Astrocyte (in vitro differentiated cells and primary cell): ENCODE measurements at places on chromosomes 5 and 9.

DNA sequence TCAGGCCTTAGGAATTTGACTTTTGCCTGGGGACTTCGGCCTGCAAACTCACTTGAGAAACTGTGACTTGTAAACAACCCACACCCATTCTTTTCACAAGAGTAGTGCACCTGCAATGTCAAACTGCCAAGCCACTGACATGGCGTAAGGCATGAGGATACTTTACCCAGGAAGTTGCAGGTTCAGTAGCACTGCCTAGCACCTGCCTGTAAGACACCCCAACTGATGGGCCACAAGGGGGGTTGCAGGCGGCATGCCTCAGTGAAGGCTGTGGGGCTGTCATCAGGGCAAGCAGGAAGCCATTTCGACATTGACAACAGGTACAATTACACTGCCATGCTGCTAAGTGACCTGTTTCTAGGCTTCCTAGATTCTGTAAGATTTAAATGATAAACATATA is 41.3 kb upstream of the RASGEF1C start:
- no peak for DNase-seq

GRCh38 chr5:92635001-92635461 is 946.0 kb downstream of the NR2F1-AS1 start:
- DNase-seq, result no peak

GRCh38 chr9:13215791-13216554 is 63.5 kb downstream of the MPDZ start:
- no peak for DNase-seq

DNA sequence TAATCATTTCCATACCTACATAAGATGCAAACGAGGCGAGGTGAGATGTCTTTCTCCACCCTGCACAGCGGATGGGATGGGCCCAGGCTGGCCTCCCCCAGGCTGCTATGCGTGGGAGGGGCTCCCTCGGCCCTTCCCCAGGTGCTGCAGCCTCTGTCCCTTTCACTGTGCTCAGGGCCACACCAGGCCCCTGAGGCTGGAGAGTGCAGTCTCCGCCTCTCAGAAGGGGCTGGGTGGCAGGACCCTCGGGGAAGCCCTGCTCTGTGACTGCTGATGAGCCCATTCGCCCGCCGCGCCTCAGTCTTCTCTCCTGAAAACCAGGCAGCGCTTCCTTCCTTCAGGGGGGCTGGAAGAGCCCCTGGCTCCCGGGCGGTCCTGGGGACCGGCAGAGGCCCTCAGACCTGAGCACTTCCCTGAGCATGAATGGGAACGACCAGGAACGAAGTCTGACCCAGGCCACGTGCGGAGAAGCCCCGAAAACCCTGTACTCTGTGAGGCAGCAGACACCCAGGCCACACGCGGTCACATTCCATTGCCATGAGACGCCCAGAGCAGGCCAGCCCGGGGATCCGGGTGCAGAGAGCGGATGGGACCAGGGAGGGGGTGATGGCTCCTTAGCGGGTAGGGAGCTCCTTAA is 21.9 kb upstream of the NOTCH1 start:
- peak; percentile 78 for DNase-seq

GRCh38 chr5:141618030-141618803 is 583 bp downstream of the DIAPH1 start:
- no peak for DNase-seq

DNA sequence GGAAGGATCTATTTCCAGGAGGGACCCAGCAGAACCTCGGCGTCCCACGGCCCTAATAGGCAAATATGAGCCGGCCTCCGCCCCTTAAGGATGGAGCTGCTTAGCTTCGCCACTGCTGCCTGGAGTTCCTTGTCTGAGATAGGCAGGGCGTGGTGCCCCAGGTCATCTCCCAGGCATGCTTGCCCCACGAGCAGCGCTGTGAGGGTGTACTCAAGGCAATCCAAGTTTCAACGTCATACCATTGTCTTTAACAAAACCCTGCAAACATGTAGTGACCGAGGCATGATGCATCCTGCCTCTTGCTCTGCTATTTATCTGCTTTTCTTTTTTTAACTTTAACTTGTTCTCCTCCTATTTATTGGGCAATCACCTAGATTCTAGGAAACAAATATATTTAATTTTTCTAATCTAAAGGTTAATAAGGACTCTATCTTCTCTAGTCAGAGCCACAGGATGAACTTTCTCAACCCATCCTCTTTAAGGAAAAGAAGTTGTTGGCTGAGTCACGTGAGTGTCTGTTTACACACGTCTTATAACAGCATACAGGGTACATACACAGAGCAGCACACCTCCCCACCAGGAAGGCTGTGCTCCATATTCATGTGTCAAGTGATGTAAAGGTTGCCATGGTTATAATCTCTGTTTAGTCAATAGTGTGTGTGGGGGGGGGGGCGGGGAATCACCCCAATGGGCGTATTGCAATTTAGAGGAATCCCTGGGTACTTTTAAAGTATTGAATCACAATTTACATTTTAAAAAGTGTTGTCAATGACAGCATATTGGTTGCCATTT is 27.3 kb upstream of the ZSWIM6 start:
- peak; percentile 92 for DNase-seq

DNA sequence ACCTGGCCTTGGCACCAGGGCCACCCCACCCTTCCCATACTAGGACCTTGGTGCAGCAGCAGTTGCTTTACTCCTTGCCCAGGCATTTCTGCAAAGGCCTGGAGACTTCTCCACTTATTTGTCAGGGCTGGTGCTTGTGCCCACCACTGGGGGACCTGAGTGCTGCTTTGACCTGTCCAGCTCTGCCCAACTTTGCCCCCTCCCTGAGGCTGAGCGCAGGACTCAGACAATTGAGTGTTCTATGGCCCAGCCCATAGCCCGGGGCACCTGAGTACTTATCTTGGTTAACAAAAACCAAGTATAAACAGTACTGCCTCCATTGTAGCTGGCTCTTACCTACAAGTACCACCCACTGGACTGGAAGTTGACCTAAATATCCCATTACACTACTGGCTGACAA is 406.1 kb upstream of the CHD1 start:
- no peak for DNase-seq

- DNase-seq, result peak; percentile 90
Observed at GRCh38 chr5:59206132-59206581, 623.3 kb downstream of the RAB3C start.

GRCh38 chr9:13520069-13520468 is 240.6 kb upstream of the MPDZ start:
- DNase-seq, result peak; percentile 30

DNA sequence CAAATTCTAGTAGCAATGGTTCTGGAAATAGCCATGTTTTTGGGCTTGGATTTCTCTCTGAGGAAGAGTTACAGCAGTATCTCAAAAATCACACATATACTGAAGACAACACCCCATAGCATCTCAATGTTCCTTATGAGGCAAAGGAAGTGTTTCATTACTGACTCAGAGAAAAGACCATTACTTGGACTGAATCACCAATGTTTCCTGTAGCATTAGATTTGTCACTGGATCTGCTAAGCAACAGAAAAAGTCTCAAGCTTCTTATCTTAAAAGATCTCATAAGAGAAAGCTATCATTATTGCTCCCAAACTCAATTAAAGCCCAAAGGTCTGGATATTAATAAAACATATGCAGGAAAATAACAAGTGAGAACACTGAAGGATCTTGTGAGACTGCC is 272.4 kb downstream of the ADAMTS6 start:
- DNase-seq, result peak; percentile 95

DNA sequence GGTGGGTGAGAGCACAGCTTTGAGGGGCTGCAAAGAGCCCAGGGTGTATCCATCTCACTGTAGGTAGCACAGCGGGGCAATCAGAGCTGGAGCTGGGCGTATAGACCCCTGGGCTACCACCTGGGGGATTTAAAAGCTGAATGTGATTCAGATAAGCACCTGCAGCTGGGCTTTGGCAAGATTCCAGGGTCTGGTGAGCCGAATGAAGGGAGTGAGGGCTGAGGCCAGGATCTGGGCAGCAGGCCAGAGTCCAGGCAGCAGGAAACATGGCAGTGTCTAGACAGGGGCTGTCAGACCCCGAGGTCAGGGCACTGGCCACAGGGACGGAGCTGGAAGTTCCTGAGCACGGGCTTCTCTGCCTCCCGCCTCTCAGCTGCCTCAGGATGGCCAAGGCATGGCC is 8.7 kb downstream of the ASS1 start:
- peak; percentile 48 for DNase-seq

GRCh38 chr5:56143373-56143714 is 89.8 kb downstream of the ANKRD55 start:
- no peak for DNase-seq

- peak; percentile 26 for DNase-seq
Observed at GRCh38 chr9:18297056-18297841, 176.7 kb upstream of the ADAMTSL1 start.

DNA sequence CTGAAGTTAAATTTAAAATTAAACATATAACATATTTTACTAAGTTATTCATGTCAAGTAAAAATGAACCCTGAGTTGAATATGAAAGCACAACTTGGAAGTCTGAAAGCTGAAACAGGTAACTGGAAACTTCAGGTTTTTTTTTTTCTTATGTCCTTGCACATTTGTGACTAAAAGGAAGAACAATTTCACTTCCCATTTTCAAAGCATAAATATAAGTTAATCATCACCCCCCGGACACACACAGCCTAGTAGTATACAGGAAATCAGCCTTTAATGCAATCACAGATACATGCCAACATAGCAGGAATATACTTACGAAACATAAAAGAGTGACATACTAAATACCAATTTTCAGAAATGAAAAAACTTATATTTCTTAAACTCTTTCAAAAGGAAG is 225.9 kb downstream of the RFX3 start:
- DNase-seq, result no peak

- DNase-seq, result peak; percentile 7
Observed at GRCh38 chr5:84411832-84412605, 27.3 kb upstream of the EDIL3 start.

- DNase-seq, result no peak
Observed at GRCh38 chr9:88938189-88938588, 53.1 kb upstream of the S1PR3 start.

DNA sequence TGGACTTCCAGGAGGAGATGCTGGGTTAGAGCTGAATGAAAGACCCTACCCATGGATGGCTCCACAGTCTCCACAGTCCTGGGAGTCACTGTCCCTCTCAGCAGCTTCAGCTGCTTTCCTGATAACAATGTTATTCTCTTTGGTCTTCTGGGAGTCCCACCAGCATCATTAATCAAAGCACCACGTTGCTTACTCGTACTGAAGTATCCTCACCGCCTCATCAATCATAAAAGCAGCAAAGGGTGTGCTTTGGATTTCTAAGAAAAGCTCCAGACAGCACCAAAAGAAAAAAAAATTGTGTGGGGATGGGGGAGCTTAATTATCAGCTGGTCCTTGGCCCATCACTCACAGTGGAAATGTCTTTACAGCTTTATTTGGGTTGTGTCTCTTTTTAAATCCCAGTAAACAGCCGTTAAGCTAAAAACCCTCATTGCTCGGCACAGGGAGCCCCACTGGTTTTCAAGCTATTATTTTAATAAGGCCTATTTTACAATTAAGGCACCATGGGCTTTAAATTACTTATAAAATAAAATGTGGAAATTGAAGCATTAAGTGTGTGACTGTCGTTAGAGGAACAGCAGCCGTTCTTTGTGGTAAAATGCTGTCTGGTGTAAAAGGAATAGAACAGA is 538.0 kb downstream of the EBF1 start:
- DNase-seq, result no peak

GRCh38 chr9:437574-438001 is 222.9 kb downstream of the DOCK8 start:
- DNase-seq, result peak; percentile 92

GRCh38 chr5:14445013-14445412 is 136.6 kb upstream of the OTULINL start:
- no peak for DNase-seq

GRCh38 chr5:147849226-147849625 is 17.8 kb upstream of the SPINK1 start:
- DNase-seq, result peak; percentile 4

- DNase-seq, result no peak
Observed at GRCh38 chr9:14547245-14548060, 145.8 kb downstream of the ZDHHC21 start.

DNA sequence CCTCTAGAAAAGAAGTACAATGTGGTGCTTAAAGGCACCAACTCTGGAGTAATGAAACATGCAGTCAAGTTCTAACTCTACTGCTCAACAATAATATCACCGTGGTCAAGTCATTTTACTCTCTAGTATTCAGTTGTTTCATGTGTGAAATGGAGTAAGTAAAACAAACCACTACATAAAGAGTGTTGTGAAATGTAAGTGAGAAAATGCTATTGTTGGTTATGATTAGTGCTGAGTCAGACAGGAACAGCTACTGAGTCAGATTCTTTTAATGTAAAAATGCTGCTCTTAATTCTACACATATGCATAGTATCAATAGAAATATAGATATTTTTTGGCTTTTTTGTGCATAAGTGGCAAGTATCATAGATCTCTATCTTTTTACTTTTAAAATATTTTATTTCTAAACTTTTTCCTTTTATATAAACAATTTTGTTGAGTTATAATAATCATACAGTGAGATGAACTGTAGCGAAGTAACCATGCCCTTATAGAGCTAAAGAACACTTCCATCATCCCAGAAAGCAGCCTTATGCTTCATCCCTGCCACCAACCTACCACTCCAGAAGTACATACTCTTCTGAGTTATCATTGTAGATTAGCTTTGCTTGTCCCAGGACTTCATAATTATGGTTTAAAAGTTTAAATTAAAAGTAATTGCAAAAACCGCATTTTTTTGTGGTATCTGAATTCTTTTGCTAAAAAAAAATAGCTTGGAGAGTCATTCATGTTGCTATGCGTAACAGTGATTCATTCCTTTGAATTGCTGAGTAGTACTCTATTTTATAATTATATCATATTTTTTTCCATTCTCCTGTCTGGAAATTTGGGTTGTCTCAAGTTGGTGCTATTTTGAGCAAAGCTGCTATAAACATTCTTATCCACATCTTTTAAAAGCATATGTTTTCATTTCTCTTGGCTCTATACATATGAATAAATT is 548.2 kb upstream of the CLINT1 start:
- peak; percentile 80 for DNase-seq

- no peak for DNase-seq
Observed at GRCh38 chr5:158751961-158752655, 347.6 kb downstream of the EBF1 start.

DNA sequence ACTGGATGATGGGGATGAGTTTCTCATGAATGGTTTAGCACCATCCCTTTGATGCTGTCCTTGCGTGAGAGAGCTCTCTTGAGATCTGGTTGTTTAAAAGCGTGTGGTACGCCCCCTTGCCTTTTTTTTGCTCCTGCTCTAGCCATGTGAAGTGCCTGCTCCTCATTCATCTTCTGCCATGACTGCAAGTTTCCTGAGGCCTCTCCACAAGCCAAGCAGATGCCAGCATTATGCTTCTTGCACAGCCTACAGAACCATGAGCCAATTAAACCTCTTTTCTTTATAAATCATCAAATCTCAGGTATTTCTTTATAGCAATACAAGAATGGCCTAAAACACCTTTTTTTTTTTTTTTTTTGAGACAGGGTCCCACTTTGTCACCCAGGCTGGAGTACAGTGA is 32.8 kb downstream of the FNIP1 start:
- no peak for DNase-seq

GRCh38 chr5:169182797-169183196 is 118.1 kb downstream of the SLIT3 start:
- DNase-seq, result no peak

GRCh38 chr9:6214903-6215302 is 704 bp upstream of the IL33 start:
- peak; percentile 72 for DNase-seq

- no peak for DNase-seq
Observed at GRCh38 chr5:14724633-14725032, 60.1 kb downstream of the OTULIN start.
